Globus pallidus (tissue), 1 donor: ENCODE measurements at places on chromosomes 2 and 18.
A peak's percentile ranks its signal among the peaks of the same experiment; 100 is the strongest.

GRCh38 chr2:195238826-195239225, 418.2 kb upstream of the SLC39A10 start:
- DNase-seq = no peak

DNA sequence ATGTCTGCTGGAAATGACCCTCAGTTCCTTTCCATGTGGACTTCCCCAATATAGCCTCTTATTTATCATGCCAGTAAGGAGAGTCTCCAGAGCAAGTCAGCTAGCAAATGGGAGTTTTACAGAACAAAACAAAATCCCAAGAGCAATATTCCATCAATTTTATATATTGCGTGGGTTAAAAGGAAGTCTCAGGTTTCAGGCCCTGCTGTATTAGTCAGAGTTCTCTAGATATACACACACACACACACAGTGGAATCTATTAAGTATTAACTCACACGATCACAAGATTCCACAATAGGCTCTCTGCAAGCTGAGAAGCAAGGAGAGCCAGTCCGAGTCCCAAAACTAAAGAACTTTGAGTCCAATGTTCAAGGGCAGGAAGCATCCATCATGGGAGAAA, 102.8 kb upstream of the MAP2 start:
- no peak for DNase-seq

- DNase-seq = no peak
Observed at GRCh38 chr2:98515250-98515991, 70.8 kb downstream of the INPP4A start.

DNA sequence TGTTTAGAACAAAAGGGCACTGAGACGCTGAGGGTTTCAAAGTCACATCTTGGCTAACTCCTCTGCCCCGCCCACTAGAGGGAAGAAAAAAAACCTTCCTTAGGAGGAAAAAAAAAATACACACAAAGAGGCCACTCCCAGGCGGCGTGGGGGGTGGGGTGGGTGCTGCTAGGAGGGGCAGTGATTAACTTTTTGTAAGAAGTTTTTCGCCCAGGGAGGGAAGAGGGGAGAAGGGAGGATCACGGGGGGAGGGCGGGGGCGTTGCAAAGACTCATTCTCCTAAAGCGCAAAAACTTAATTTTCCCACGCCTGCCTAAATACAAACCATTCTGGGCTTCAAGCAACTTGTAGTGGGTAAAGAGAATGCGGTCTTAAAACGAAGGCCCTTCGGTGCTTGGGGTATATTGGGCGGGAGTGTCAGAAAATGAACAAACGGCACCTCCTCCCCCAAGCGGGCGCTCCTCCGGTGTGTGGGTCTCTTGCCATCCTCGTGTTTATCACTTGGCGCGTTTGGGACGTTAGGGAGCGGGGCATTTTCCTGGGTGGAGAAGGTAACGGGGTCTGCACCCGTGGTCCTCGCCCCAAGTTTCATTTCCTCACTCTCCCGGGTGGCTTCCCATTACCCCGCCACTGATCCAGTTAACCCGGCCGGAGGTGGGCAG, 1.7 kb downstream of the CXCR4 start:
- no peak for DNase-seq

GRCh38 chr2:138780446-138780880, 273 bp upstream of the NXPH2 start:
- DNase-seq = no peak

DNA sequence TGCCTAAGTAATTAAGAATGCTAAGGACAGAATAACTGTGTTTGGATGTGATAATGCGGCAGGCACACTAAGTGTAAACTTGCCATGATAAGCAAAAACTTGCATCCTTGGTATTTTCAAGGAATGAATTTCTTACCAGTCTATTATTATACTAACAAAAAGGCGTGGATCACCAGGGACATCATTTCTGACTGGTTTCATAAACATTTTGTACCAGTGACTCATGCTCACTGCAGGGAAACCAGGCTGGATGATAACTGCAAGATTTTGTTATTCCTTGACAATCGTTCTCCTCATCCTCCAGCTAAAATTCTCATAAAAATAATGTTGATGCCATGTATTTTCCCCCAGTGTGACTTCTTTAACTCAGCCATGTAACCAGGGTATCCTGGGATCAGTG, 289.5 kb downstream of the CDCA7 start:
- no peak for DNase-seq

DNA sequence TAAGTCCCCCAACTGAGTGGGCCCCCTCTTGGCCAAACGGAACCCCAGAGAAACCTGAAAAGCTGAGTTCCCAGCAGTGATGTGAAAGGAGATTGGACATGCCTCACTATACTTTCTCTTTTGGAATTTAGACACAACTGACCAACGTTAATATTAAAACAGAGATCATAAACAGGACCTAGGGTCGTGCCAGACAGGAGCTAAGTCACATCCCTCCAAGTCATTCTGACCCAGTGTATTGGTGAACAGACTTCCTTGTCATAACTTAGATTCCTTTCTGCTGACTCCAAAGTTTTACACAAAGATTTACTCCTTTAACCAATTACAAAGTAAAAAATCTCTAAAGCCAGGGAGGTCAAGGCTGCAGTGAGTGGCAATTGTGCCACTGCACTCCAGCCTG, 46.9 kb downstream of the UXS1 start:
- DNase-seq = no peak

GRCh38 chr2:201472411-201472810, 20.9 kb downstream of the STRADB start:
- no peak for DNase-seq

GRCh38 chr2:175383286-175383685, 201.8 kb upstream of the ATP5MC3 start:
- no peak for DNase-seq

DNA sequence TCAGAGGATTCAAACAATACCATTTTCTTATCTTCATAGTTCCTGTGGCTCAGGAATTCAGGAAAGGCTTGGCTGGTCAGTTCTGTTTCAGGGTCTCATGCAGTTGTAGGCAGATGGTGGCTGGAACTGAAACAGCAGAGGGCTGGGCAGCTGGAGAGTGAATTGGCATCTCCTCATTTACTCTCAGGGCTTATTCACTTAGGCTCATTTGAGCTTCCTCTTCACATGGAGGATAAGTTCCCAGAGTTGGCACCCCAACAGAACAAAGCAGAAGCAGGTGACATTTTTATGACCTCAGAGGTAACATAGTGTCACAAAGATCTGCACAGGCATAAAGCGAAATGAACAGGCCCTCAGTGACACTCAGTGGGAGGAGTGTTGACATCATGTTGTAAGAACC, 66.1 kb downstream of the RBBP8 start:
- no peak for DNase-seq

- DNase-seq = peak; percentile 49
Observed at GRCh38 chr2:99636144-99637034, 146.6 kb upstream of the REV1 start.

DNA sequence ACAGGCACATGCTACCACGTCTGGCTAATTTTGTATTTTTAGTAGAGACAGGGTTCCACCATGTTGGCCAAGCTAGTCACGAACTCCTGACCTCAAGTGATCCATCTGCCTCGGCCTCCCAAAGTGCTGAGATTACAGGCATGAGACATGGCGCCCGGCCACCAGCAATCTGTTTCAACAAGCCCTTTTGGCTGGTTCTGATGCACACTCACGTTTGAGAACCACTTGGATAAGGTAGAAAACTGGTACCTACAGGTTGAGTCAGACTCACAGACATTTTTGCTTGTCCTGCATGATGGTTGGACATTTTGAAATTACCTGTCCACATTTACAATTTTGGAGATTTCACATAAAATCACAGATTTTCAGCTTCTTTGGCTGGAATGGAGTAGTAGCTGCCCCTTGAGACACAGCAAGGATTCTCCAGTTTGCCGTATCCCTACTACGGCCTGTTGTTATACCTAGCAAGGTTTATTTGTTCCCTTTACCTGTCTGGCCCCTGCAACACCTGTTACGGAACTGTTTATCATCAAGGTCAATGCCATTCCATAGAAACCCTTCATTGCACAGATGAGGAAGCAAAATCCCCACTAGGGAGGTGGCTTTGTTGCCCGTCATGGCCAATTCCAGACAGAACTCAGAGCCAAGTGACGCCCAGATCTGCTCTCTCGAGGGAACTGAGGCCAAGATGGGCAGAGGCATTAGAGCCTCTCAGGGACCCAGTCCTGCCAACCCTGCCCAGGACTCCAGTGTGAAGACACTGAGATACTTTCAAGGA, 31.4 kb upstream of the IGFBP2 start:
- no peak for DNase-seq

- DNase-seq = no peak
Observed at GRCh38 chr2:10028407-10028987, 14.9 kb upstream of the KLF11 start.
